ENCODE measurements at places on chromosomes 5 and 9.

GRCh38 chr9:135887585-135888050 is 19.7 kb downstream of the CAMSAP1 start:
- DNase-seq = no peak

DNA sequence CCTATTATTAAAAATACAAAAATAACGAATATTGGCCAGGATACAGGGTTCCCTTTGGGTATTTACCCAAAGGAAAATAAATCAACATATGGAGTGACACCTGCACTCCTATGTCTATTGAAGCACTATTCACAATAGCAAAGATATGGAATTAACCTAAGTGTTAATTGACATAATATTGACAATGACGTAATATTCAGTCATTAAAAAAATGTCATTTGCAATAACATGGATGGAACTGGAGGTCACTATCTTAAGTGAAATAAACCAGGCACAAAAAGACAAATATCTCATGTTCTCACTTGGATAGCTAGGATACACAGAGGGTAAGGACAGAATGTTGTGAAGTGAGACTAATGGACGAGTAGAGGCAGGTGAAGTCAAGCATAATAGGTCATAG is 326.3 kb upstream of the PTGER4 start:
- DNase-seq = peak; percentile 19

GRCh38 chr9:4375424-4376200 is 75.7 kb upstream of the GLIS3 start:
- DNase-seq = no peak

DNA sequence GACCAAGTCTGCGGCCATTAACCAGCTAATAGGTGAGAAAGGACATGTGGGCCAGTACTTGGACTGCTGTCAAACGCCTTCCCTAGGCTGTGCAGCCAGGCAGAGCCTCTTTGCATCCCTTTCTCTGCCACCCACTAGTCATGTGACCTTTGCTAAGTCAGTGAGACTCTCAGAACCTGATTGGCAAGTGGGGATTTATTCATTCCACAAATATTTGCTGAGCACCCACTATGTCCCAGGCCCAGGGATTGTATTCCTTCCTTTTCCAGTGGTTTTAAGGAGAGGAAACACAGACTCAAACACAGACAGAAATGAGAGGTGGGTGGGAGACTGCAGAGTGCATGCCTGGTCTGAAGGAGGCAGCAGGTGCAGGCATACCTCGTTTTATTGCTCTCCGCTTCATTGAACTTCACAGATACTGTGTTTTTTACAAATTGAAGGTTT is 71.6 kb upstream of the GALNT10 start:
- peak; percentile 12 for DNase-seq

- no peak for DNase-seq
These were observed 182.0 kb upstream of the WWC1 start for GRCh38 chr5:168109441-168109840.

DNA sequence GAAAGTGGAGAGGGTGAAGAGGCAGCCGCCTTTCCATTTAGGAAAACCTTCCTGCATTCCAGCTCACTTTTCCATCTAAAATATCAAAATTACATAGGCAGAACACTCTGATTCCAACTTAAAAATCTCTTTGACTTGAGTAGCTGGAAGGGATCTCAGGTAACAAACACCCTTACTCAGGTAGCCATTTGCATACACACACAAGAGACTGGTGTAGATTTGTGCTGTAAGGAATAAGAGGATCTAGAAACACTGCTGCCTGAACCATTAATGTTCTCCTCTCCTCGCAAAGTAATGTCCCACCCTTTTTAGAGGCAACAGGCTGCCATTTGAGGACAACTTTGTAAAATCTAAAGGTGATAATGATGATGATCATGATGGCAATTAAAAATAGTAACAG is 53.5 kb downstream of the BNC2 start:
- no peak for DNase-seq

DNA sequence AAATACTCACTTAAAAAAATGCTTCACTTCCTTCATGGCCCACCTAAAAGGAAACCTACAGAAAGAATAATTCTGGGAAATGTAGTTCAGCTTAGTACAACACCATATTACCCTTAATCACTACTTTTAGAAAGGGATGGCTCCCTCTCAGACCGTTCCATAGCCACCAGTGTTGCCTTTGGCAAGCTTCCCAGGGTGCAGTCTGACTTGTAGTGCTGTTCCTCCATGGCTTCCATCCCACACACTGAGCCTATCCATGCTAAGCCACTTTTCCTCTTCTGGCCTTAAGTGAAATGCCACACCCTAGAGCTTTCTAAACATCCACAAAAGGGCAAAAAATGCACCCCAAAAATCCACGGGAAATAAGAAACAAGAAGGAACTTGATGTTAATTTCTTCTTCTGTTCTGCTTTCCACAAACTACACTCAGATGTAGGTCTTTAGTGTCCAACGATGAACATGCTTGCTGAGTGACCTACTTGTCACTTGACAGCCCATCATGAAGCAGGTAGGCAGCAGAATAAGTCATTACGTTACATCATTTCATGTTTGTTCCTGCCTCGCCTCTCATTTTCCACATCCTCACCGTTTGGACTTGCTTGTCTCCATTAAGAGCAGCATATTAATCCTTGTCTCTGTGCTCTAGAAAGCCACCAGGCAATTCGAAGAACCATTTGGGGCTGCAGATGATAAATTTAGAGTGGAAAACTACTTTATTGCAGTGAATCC is 391.1 kb upstream of the GRAMD2B start:
- DNase-seq = no peak

DNA sequence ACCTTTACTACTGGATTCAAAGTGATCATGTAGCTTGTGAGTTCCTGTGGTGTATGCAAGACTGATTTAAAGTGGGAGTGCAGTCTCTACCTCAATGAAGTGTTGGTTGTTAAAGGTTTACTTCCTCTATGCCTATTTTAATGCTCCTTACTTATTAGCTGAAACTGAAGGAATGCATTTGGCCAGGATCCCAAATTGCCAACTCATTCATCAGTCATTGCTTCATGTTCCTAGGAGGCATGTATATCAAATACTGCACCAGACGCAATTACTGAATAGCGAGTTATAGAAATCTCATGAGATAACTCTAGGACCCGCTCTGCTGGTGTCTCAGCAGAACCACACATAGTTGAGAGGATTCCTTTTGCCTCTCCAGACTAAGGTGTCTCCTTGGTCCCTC is 143.0 kb upstream of the RPS23 start:
- no peak for DNase-seq

DNA sequence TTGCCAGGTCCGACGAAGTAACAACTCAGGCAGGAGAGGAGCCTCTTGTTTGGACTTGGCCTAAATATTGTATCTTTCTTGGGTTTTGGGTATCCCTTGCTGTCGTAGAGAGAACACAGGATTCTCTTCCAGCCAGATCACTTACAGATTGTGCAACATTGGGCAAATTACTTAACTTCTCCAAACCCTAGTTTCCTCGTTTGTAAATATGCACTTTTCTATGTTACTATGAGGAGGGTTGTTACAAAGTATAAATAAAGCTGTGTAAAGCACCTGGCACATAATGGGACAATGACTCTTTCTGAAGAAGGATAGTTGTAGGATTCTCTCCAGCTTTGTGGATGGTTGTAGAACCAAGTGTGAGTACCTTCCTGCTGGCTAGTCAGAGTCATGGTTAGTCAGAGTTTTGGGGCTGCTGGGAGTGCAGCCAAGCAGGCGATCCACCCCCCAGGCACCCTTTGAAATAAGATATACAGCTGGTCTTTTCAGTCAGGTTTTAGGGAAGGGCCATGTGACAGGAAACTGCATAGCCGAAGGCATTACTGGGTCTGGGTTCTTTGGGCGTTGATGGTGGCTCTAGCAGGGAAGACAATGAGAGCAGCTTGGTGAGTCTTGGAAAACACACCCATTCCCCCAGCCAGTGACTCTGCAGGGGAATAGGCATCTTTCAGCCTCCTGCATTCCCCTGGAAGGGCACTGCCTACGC is 49.9 kb upstream of the GDNF start:
- DNase-seq = no peak

GRCh38 chr5:99248066-99248465 is 319.3 kb upstream of the CHD1 start:
- DNase-seq = no peak

- no peak for DNase-seq
These were observed 86.9 kb downstream of the UGCG start for GRCh38 chr9:111983484-111983908.

GRCh38 chr5:123875561-123876275 is 363.7 kb downstream of the CSNK1G3 start:
- DNase-seq = peak; percentile 67

All from NCI-H1417 (cell line).